ENCODE measurements at places on chromosomes 7 and 10.
A peak's percentile ranks its signal among the peaks of the same experiment; 100 is the strongest.

DNA sequence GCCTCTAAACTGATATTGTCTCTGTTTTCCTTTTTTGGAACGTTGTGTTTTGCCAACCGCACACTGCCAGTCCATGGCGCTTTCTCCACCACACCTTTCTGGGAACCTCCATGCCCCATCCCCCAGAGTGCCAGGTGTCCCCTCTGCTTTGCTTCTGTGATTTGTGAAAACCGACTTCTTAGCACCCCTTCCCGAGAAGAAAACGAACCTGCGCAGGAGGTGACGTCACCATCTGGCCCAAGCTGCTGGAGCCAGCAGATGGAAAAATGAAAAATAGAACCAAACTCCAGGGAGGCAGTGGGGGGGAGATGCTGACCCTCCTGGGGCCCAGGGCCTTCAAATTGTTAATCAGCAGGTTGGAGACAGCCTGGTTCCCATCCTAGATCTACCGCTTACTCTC is 103.8 kb downstream of the HTR5A start:
- DNase-seq: no peak
- H3K27me3 ChIP-seq: peaks cover 42% of the 10 kb centered on the region
- H3K27ac ChIP-seq: no peak overlapping the region
- H3K36me3 ChIP-seq: no peaks in the 10 kb centered on the region
- peaks cover 4% of the 10 kb centered on the region for H3K4me1 ChIP-seq

- H3K4me1 ChIP-seq: peaks cover 2% of the 10 kb centered on the region
- no peak overlapping the region for H3K27ac ChIP-seq
- H3K4me3 ChIP-seq: no peak overlapping the region
- no peak for DNase-seq
Measured at GRCh38 chr10:27736396-27736795, 9.2 kb downstream of the MKX start.

- peaks cover 46% of the 10 kb centered on the region for H3K4me1 ChIP-seq
- peak overlapping the region; percentile 82 for H3K27ac ChIP-seq
- H3K27me3 ChIP-seq: no peaks in the 10 kb centered on the region
- no peak overlapping the region for H3K4me3 ChIP-seq
- DNase-seq: no peak
Measured at GRCh38 chr10:79092292-79092896, 23.6 kb downstream of the ZMIZ1 start.

DNA sequence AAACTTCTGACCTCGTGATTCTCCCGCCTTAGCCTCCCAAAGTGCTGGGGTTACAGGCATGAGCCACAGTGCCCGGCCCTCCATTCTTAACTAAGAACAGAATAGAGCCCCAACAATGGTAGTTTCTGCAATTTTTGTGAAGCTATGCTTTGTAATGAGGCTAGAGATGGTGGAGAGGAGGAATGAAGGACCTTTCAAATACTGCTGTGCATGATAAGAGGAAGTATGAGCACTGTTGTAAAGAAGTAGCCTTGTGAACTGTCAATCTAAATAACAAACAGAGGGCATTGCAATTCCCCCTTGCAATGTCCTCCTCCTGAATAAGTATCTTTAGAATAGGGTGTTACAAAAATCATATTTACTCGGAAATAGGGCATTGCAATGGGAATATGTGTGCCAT is 70.2 kb downstream of the EVX1 start:
- H3K27me3 ChIP-seq: peaks cover 43% of the 10 kb centered on the region
- H3K4me1 ChIP-seq: no peaks in the 10 kb centered on the region
- no peak for DNase-seq
- H3K4me3 ChIP-seq: no peak overlapping the region
- no peaks in the 10 kb centered on the region for H3K36me3 ChIP-seq

DNA sequence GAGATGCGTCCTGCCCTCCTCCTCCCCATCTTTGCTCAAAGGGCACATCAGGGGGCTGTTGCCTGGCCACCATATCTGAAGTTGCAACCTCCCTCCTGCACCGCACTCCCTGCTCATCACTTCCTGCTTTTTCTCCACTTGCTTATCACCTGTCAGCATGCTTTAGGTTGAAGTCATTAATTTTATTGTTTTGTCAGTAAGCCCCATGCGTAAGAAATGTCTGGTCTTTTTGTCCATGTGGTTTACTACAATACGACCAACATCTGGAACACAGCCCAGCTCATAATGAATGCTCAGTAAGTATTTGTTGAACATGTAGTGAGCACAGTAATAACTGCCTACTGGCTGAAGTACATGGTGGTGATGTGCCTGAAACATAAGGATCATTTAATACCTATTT is 71.6 kb upstream of the GJD4 start:
- peaks cover 27% of the 10 kb centered on the region for H3K36me3 ChIP-seq
- peaks cover 4% of the 10 kb centered on the region for H3K4me1 ChIP-seq
- no peak overlapping the region for H3K4me3 ChIP-seq
- no peaks in the 10 kb centered on the region for H3K27me3 ChIP-seq

- peaks cover 2% of the 10 kb centered on the region for H3K36me3 ChIP-seq
- H3K4me1 ChIP-seq: peaks cover 6% of the 10 kb centered on the region
- DNase-seq: no peak
- H3K27ac ChIP-seq: no peak overlapping the region
- no peak overlapping the region for H3K4me3 ChIP-seq
Measured at GRCh38 chr7:131300572-131301466, 26.9 kb upstream of the MKLN1 start.

DNA sequence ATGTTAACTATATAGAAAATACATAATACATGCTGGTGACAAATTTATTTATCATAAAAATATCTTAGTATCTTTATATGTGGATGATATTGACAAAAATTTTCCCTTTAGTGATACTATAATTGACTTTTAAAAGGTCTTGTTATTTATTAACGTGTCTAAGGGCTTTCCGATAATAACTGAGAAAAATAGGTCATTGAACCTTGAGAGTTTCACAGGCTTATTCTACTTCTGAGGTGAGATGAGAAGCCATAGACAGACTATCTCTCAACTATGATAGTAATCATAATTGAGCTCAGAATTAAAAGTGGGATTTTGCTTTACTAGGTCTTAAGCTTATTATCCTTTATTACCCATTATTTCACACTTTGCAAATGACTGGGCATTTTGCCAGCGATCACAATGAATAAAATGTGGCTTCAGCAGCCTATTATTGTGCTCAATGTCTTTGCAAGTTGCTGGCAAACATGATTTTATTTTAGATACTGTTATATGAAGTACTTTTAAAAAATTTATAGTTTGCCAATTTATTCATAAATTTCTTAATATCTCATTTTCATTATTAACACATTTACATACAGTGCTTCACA is 574.5 kb downstream of the ZWINT start:
- no peaks in the 10 kb centered on the region for H3K27me3 ChIP-seq
- no peak overlapping the region for H3K4me3 ChIP-seq
- no peaks in the 10 kb centered on the region for H3K4me1 ChIP-seq
- no peaks in the 10 kb centered on the region for H3K36me3 ChIP-seq

GRCh38 chr7:157462419-157462771 is 125.6 kb downstream of the DNAJB6 start:
- peaks cover 1% of the 10 kb centered on the region for H3K27me3 ChIP-seq
- H3K27ac ChIP-seq: no peak overlapping the region
- no peak overlapping the region for H3K4me3 ChIP-seq
- no peak for DNase-seq
- peaks cover 2% of the 10 kb centered on the region for H3K36me3 ChIP-seq
- peaks cover 9% of the 10 kb centered on the region for H3K4me1 ChIP-seq

DNA sequence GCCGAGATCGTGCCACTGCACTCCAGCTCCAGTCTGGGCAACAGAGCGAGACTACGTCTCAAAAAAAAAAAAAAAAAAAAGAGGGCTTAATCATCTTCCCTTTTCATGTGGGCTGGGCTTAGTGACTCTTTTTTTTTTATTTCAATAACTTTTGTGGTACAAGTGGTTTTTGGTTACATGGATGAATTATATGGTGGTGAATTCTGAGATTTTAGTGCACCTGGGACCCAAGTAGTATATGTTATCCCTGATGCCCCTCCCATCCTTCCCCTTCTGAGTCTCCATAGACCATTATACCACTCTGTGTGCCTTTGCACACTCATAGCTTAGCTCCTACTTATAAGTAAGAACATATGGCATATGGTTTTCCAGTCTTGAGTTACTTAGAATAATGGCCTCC is 4.8 kb upstream of the ADAM12 start:
- H3K27me3 ChIP-seq: no peaks in the 10 kb centered on the region
- no peaks in the 10 kb centered on the region for H3K4me1 ChIP-seq
- DNase-seq: no peak
- H3K36me3 ChIP-seq: no peaks in the 10 kb centered on the region

GRCh38 chr7:151094675-151095074 is 8.4 kb downstream of the AGAP3 start:
- H3K27me3 ChIP-seq: no peaks in the 10 kb centered on the region
- DNase-seq: no peak
- no peaks in the 10 kb centered on the region for H3K36me3 ChIP-seq
- peaks cover 20% of the 10 kb centered on the region for H3K4me1 ChIP-seq
- H3K27ac ChIP-seq: peak overlapping the region; percentile 83

GRCh38 chr7:50834031-50834535 is 51.4 kb upstream of the GRB10 start:
- no peak for DNase-seq
- no peak overlapping the region for H3K4me3 ChIP-seq
- H3K36me3 ChIP-seq: no peaks in the 10 kb centered on the region

GRCh38 chr7:142855756-142856564 is 1.1 kb downstream of the EPHB6 start:
- H3K4me3 ChIP-seq: peak overlapping the region; percentile 95
- no peak for DNase-seq
- H3K27me3 ChIP-seq: no peaks in the 10 kb centered on the region
- peaks cover 26% of the 10 kb centered on the region for H3K4me1 ChIP-seq
- no peaks in the 10 kb centered on the region for H3K36me3 ChIP-seq

DNA sequence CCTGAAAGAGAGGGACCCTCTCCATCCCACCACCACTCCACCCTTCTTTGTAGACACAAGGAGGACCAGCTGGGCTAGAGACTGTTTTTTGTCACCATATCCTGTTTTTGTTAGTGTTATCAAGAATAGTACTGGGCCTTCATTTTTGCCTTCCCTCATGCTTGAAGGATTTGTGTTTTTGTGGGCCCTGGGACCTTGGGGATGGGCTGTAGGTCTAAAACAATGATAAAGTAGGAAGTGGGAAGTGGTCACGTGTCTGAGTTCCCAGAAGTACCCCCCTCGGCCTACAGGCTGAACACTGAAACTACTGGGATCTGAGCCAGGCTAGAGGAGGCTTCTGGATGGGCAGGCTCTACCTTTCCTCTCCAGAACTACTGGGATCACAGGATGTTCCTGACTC is 8.9 kb downstream of the AGFG2 start:
- H3K4me1 ChIP-seq: peaks cover 72% of the 10 kb centered on the region
- H3K27ac ChIP-seq: peak overlapping the region; percentile 98
- peaks cover 2% of the 10 kb centered on the region for H3K36me3 ChIP-seq

GRCh38 chr7:73345538-73345937 is 17.6 kb downstream of the FKBP6 start:
- peaks cover 45% of the 10 kb centered on the region for H3K27me3 ChIP-seq
- no peaks in the 10 kb centered on the region for H3K36me3 ChIP-seq
- no peaks in the 10 kb centered on the region for H3K4me1 ChIP-seq
- H3K4me3 ChIP-seq: no peak overlapping the region
- H3K27ac ChIP-seq: no peak overlapping the region

DNA sequence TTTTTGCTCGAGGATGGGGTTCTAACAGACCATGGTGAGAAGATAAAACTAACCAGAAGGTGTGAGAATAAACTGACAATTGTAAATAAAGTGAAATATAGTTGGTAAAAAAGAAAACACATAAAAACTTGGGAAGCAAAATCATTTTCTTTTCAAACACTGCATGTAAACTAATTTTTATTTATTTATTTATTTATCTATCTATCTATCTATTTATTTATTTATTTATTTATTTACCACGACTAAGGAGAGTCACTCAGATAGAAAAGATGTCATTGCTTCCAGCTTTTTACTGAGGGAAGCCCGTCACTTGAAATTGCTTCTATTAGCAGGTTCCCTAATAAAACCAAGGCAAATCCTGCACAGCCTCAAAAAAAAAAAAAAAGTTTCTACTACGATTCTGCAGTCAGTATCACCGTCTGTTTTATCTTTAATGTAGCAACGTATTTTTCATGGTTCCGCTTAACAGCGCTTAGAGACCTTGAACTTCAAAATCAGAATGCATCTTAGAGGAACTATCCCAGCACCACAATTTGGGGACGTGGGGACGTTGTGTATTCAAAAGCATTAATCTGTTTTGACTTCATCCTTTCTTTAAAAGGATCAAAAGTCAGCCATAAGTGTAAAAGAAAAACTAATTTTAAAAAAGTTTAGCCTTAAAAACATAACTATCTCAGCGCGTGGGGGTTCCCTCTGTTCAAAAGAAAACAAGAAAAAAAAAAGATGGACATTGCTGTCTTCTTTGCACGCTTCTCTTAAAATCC is 33.3 kb upstream of the EBLN1 start:
- peak overlapping the region; percentile 100 for H3K4me3 ChIP-seq
- no peaks in the 10 kb centered on the region for H3K27me3 ChIP-seq
- peak overlapping the region; percentile 100 for H3K27ac ChIP-seq

GRCh38 chr7:113698556-113699220 is 220.1 kb downstream of the PPP1R3A start:
- H3K27me3 ChIP-seq: no peaks in the 10 kb centered on the region
- H3K36me3 ChIP-seq: no peaks in the 10 kb centered on the region
- no peak for DNase-seq
- H3K4me3 ChIP-seq: no peak overlapping the region

DNA sequence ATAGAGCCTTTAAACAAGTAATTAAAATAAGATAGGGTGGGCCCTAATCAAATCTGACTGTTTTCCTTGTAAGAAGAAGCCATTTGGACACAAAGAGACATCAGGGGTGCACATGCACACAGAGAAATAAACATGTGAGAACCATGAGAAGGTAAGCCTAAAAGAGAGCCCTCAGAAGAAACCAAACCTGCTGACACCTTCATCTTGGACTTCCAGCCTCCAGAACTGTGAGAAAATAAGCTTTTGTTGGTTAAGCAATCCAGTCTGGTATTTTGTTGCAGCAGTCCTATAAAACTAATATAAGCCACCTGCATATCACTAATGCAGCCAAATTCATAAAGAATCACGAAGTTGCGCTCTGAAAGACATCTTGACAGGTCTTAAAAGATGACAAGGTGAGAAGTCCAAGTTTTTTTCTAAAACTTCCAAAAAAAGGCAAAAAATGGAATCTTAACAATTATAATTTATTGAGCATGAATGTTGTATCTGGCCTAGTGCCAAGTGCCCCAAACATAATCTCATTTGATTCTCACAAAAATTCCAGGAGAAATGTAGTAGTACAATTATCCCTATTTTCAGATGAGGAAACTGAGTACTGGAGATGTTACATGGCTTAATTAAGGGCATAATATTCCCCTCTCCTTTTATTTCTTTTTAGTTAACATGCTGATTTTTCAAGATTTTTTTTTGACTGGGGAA is 34.3 kb upstream of the FAM133B start:
- no peaks in the 10 kb centered on the region for H3K36me3 ChIP-seq
- DNase-seq: no peak
- peaks cover 25% of the 10 kb centered on the region for H3K4me1 ChIP-seq
- no peak overlapping the region for H3K4me3 ChIP-seq
- no peaks in the 10 kb centered on the region for H3K27me3 ChIP-seq
